SHP77 (cell line): ENCODE measurements at places on chromosomes 12 and 14.
A peak's percentile ranks its signal among the peaks of the same experiment; 100 is the strongest.

DNA sequence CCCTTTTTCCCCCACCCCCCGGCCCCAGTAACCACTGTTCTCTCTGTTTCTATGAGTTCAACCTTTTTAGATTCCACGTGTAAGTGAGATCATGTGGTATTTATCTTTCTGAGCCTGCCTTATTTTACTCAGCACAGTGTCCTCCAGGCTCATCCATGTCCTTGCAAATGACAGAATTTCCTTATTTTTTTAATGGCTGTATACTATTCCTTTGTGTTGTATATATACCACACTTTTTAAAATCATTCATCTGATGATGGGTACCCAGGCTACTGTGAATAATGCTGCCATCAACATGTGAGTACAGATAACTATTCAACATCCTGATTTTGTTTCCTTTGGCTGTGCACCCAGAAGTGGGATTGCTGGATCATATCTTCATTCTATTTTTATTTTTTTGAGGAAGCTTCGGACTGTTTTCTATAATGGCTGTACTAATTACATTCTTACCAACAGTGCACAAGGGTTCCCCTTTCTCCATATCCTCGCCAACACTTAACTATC lies 54.7 kb downstream of the DDX51 start:
- no peak for DNase-seq

DNA sequence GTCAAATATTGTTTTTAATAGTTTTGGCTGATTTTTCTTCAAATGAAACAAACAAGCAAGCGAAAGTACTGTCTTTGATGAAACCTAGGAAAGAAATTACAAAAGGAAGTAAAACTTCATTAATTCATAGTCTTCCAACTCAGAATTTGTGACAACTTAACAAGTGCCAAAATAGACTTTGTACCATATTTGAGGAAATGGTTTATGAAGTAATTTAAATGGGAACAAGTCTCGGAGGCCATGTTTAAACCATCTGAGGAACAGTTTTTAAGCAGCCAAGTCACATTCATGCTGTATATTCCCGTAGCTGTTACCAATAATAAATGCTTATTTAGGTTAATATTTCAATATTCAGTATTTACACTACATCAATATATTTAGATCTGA lies 745 bp upstream of the ARHGDIB start:
- DNase-seq: no peak

DNA sequence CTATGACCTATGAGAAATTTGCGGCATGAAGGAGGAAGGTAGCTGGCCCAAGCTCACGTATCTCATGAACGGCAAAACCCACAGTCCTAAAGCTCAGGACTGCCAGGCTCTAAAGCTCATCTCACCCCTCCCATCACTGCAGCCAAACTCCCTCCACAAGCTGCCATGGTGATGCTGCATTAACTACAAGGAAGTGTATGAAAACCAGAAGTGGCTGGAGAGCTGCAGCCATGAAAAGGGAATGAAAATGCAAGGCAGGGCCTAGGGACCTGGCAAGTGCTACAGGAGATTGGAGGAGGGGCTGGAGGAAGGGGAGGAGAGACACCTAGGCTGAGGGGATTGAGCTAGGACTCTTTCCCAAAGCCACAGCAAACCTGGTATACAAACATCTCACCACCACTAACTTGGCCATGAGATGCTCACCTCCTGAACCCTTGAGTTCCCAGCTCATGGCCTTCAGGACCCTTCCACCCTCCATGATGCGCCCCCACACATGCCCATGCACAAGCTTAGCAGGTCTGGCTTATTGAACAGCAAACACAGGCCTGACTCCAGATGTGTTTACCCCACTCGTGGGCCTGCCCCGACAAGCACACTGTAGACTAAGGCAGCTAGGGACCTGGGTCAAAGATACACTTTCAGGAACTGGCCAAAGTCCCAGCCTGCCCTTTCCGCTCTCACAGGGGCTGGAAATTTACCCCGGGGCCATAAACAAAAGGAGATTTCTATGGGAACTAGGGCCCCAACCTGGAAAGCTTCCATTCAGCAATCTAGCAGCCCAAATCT lies 42.0 kb downstream of the LTBP2 start:
- no peak for DNase-seq

- DNase-seq: no peak
These were observed 64.3 kb downstream of the DCAF5 start for GRCh38 chr14:69088586-69088985.

DNA sequence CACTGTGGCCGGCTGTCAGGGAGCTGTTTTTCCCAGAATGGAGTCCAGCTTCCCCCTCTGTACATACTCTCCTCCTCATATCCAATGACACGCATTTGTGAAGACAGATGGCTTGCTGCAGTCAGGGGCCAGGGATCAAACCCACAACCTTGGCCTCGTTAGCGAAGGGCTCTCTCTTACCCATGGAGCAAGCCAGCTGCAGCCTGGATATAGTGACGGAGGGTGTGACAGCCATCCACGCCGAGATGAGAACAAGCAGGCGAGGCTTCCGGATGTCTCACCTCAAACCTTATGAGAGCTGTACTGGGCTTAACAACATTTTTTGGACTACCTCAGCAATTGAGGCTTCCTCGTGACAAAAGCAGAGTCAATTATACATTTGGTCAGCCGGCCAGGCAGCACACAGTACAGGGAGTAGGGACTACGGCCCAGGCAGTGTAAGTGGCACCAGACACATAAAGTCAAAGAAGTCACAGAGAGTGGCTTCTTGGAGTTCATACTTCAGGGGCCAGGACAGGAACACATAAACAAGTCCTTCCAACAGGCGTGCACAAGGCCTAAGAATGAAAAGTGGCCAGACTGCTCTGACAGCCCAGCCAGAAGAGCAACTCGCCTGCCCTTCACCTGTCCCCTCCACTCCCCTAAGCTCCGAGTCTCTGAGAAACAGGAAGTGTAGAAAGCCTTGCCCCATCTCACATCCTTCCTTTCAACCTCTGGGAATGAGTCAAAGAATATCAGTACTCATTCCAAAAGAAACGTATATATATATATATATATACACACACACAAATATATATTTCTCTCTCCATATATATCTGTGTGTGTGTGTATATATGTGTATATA lies 115.1 kb downstream of the TTC7B start:
- no peak for DNase-seq

DNA sequence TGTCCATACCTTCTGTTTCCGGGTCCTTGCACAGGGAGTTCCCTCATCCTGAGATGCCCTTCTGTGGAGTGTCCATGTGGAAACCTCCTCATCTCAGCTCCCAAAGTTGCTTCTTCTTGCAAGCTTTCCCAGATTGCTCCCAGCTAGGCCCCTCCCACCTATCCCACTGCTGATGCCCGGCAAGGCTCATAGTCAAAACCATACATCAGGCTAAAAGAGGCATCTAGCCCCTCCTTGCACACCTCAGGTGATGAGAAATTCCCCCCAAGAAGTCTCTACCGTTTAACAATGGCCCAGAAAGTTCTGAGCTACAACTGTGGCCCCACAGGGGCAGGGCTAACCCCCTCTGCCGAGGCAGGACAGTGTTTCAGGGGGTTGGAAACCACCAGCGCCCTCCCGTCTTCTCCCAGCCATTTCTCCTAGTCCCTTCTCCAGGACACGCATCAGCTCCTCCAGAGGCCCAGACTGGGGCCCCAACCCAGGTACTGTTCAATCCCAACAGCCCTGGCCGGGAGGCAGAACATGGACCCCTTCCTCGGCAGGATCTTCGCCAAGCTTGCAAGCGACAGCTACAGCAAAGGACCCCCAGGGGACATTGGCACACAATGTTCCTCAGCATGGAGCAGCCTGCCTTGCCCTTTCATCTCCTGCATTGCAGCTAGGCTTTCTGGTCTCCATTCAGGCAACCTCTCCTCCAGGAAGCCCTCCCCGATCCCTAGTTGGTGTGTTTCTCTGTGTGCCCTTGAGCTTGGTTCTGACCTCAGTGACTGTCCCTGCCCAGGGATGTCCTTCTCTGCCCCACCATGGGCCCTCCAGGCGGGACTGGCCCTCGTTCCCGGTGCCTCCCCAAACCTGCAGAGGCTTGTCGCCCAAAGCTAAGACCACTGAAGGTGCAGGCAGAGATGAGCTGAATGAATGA lies 4.5 kb upstream of the BEGAIN start:
- no peak for DNase-seq

GRCh38 chr14:75432411-75432810 lies 4.6 kb downstream of the JDP2 start:
- DNase-seq: no peak

- no peak for DNase-seq
These were observed 836.6 kb upstream of the TMEM132C start for GRCh38 chr12:127430401-127430800.

DNA sequence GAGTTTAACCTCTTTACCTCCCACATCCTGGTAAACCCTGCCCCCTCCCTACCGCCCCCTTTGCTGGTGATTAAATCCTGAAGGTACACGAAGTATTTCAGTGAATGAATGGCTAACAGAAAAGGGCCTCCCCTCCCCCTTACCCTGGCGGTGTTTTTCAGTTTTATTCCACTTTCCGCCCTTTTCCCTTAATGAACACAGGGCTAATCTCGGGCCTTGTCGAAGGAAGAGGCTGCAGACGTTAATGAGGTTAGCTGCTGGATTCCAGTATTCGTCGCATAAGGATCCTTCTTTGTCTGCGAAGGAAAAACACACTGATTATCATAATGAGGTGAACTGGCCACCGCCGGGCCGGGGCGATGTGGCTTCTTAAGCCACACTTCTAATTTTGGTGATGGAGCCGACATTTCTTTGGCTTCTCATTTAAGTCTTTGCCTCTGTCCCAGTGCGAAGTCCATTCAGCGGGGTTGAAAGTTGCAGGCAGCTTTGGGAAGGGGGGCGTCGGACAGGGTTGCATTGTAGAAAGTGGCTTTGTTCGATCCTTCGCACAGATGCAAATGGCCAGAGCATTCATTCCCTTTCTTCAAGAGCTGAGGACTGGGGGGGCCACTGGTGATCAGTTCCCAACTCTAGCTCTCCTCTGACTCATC lies 6.5 kb downstream of the MEG3 start:
- no peak for DNase-seq

- DNase-seq: no peak
These were observed 6.3 kb upstream of the CTDSP2 start for GRCh38 chr12:57852620-57853500.

DNA sequence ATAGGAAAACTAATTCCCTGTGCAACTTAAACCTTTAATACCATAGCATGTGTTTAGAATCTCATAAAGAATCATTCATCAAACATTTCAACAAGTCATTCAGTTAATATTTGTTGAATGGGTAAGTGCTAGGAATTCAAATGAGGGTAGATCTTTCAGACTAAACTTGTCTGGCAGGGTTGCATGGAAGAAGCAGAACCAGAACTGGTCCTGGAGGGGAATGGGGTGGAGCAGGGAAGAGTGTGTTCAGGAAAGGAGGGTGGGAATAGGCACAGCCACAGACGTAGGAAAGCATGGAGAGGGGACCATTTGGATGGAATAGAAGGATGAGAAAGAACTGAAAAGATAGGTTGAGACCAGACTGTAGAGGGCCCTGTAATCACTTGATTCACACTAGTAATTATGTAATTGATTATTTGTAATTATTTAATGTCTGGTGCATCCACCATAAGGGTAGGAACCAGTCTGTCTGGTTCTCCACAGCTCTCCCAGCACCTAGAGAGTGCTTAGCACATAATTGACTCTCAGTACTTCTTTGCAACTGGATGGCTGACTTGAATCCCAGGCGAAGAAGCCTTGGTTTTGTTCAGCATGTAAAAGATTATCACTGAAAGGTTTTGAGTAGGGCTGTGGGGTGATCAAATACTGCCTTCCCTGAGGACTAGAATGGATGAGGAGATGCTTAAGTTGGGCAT lies 3.0 kb upstream of the MAP3K9 start:
- DNase-seq: no peak

DNA sequence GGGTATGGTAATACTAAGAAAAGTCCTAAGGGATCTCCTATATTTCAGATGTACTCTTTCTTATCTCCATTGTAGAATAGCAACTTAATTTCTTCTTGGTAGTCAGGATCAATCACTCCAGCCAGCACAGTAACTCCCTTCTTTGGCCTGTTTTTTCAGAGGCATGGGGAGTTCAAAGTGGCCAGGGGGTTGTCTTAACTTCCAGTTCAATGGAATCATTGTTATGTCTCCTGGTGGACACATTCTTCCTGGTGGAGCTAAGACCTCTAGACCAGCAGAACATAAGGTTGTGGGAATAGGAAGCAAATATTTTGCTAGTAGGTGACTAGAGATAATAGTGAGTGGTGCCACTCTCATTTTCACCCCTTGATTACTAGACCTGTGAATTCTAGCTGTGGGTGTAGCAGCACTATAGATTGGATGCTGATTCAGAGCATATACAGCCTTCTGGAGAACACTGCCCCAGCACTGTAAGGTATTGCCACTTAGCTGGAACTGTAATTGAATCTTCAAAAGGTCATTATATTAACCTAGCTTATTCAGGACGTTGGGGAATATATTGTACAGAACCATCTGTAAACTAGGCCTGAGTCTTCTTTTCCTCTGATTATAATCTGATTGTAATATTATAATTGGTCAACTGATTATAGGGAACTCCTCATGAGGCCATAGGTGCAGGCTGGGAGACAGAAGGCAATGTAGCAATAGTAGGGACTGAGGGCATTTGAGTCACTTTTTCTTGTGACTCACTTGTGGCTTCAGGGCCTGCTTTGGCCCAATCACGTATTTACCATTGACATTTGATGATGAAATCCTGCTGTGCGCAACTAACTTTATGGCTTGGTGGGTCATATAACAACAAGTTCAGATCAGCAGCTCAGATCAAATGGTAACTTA lies 60.2 kb upstream of the ATP2B1 start:
- no peak for DNase-seq

- peak; percentile 7 for DNase-seq
These were observed 817 bp upstream of the IPO8 start for GRCh38 chr12:30696486-30696885.

DNA sequence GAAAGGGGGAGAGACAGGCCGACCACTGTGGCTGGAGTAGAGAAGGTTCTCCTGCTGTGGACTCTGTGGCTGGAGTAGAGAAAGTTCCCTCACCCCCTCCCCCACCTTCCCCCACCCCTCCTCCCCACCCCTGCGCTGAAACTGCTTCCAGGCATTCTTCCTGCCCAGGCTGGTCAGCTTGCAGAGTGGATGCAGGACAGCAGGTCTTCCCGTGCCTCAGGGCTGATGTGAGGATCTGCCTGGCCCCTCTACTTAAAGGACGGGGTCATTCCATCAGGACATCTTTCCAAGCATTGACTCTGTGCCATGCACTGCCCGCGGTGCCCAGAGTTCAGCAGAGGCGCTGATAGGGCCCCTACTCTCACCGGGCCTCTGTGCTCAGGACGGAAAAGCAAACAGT lies 13.2 kb upstream of the RIMBP2 start:
- no peak for DNase-seq

DNA sequence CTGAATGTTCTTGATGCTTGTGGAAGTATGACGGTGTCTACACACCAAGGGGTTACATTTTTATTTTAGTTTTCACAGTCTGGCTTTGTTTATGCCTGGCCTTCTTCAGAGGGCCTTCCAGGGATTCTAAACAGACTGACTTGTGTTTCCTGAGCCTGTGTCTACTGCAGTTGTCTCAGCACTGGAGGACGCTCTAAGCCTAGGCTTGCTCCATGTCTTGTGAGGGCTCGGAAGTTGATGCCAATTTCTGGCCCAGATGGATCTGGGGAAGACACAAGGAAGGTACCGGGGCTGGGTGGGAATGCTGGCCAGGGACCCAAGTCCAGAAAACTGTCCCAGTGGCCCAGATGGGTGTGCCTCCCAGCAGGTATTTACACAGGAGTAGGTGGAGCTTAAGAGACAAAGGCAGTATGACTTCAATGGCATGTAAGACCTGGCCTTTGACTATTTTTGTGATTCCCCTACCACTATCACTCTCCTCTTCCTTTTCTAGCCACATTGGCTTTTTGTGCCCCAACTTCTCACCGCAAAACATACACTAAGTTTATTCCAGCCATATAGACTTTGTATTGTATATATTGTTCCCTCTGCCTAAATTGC lies 56.9 kb downstream of the GPR137C start:
- no peak for DNase-seq

- DNase-seq: no peak
These were observed 34.2 kb upstream of the ASPG start for GRCh38 chr14:104051092-104051813.
